ENCODE measurements at places on chromosomes 7 and 10.

DNA sequence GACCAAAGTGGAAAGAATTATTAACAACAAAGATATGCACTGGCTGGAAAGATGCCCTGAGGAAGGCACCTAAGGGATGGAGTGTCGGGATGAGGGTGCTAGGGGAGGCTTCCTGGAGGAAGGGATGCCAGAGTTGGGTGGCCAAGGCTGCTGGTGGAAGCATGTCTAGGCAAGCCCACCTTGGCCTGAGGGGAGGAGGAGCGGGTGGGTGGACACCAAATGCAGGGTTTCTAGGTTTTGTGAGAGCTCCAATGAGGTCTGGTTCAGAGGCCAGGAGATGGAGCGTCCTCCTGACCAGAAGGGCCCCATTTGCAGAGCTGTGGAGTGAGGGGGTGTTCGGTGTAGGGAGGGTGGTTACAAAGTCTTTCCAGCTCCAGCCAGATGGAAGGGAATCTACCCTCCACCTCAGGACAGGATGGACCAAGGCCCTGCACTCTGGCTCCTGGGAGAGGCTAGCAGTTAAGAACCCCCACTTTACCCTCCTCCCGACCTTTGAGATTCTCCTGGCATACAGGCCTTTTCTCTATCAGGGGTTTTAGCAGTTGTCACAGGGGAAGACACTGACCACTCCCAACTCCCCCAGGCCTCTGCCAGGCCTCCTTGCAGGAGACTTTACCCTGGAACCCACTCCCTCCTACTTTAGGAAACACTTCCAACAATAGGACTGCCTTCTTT lies 3.0 kb upstream of the DDIT4 start:
- no peak for DNase-seq

GRCh38 chr10:77836299-77836820 lies 90.2 kb downstream of the DLG5 start:
- peak; percentile 87 for DNase-seq

DNA sequence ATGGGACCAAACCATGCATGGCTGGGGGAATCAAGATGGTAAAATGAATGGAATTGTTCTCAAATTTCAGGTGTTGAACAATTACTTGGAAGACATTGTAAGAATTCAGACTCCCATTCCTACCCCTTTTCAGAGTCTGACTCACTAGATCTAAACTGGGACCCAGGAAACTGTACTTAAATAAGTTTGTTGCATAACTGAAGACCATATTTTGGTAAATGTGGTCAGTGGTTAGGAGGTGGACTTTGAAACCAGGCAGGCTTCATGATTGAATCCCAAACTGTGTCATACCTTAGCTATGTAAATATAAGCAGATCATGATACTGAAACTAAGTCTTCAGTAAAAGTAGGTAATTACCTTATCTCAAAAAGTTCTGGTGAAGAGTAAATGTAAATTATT lies 41.7 kb downstream of the ZWINT start:
- peak; percentile 75 for DNase-seq

DNA sequence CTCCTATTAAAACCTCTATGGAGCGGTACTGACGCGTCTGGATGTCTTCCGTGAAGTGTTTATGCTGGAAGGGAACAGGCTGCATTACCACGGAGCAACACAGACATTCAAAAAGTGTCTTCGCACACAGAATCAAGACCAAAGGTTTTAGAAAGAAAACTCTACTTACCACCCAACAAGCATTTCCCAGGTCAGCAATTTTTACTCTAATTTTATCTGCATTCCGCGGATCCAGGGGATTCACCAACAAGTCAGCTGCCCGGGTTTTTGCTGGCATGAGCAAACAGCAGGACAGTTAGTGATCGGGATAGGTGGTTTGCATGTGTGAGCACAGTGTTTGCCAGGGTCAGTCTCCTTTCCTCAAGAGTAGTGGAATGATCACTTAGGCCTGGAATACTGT lies 118.8 kb downstream of the KMT2E start:
- DNase-seq = no peak

GRCh38 chr10:77970869-77971803 lies 44.6 kb upstream of the DLG5 start:
- no peak for DNase-seq

GRCh38 chr10:26199841-26200240 lies 16.7 kb upstream of the GAD2 start:
- no peak for DNase-seq
